ENCODE measurements at places on chromosomes 11 and 22. TPM values are rescaled to one million over a fixed set of nuclear protein-coding genes. Genes with fewer than 3 reads are reported as not detected.

ANO9 gene
- 94.1 TPM for polyA plus RNA-seq

DMC1 gene
- polyA plus RNA-seq = not detected

PPFIA1 gene
- polyA plus RNA-seq = 19.2 TPM

PRPF19 gene
- polyA plus RNA-seq = 41.8 TPM

DNA sequence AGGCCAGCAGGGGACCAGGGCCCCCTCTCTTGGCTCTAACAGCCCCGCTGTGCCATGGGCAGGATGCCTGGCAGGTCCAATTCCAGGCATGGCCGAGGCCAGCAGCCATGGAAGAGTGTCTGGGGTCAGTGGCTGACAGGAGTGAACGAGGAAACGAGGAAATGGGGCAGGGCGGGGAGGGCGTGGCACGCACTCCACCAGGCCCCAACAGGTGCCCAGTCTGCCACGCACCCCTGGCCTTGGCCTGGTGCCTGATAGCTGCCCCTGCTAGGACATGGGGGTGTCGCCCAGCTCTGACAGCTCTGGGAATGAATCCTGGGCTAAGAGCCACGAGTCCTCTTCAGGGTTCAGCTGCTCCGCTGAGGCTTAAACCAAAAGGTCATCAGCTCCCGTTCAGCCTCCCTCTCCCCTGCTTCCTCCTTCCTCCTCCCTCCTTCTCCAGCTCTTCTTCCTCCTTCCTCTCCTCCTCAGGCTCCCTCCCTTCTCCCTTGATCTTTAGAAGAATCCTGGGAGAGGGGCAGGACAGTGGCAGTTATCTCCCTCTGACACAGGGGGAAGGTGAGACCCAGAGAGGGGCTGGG, 11.5 kb upstream of the TBC1D22A start:
- DNase-seq = no peak

DNA sequence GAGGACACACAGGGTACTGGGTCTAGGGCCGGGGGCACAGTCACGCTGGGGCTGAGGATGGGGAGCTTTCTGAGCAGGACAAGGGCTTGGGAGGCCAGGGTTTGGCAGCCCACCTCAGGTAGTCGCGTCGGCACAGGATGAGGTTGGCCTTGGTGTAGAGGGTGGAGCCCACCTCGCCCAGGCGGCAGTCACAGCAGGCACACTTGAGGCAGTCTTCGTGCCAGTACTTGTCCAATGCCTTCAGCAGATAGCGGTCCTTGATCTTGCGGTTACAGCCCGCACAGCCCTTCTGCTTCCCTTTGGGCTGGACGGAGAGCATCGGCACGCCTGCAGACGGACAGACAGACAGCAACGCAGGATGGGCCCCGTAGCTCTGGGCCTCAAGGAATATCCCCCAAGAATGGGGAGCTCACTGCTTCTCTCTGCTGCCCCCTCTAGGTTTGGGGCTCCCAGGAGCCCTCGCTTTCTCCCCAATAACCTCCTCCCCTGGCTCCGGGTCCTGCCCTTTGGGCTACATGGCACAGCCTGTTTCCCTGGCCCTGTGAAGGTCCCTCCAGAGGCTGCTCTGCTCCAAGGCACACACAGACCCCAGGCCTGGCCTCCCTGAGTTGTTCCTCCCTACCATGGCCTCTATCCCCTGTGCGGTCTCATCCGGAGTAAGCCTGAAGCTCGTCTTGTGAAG, 33.4 kb downstream of the LMO1 start:
- DNase-seq = no peak

GRCh38 chr11:28353991-28354390, 245.8 kb downstream of the METTL15 start:
- no peak for DNase-seq

- DNase-seq = peak; percentile 68
Observed at GRCh38 chr11:128548649-128549255, 38.6 kb downstream of the ETS1 start.

APOBEC3B gene
- 2.4 TPM for polyA plus RNA-seq

- DNase-seq = no peak
Observed at GRCh38 chr11:124297921-124298320, 15.8 kb downstream of the OR8D1 start.

GRCh38 chr22:49674479-49675050, 153.1 kb downstream of the BRD1 start:
- no peak for DNase-seq

DNA sequence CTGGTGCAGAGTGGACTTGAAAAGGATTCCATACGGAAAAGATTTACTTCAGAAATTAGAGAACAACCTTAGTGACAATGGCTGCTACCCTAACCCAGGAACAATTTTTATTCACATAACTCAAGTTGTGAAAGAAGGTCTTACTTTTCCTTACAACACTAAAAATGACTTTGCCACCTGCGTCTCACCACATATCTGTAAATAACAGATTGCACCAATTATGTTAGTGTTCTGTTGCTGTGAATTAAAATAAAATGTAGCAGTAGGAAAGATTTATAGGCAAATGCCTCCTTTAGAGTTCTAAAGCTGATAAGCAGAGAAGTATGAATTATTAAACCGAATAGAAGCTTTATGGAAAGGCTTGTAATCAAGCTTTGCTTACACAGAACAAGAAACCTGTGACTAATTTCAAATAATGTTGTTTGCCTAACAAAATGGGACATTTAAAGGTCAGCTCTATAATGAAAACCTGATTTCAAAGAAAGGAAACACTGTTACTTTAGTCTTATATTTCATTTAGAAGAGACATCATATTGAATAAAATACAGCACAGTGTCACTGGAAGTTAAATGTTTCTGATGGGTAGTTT, 2237.8 kb downstream of the LRRC4C start:
- DNase-seq = no peak

- no peak for DNase-seq
Observed at GRCh38 chr11:12602421-12602820, 71.8 kb upstream of the TEAD1 start.

MS4A15 gene
- polyA plus RNA-seq = not detected

DNA sequence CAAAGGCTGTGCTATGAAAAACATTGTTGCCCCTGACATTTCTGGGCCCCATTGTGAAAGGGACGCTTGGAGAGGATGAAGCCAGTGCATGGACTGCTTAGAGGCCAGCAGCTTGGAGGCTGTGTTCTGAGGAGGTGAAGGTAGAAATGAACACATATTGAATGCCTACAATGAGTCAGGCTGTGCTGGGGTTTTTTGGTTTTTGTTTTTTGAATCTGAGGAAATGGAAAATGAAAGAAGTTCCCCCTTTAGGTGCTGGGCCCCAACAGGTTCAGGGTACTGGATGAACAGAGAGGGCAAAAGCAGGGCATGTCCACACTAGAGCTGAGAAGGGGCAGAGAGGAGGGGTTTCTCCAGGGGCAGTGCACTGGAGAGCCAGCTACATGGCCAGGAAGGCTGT, 166.1 kb upstream of the API5 start:
- DNase-seq = no peak

PHOX2A gene
- not detected for polyA plus RNA-seq

CARD18 gene
- not detected for polyA plus RNA-seq

GRCh38 chr11:32706985-32707741, 87.3 kb downstream of the CCDC73 start:
- no peak for DNase-seq

DNA sequence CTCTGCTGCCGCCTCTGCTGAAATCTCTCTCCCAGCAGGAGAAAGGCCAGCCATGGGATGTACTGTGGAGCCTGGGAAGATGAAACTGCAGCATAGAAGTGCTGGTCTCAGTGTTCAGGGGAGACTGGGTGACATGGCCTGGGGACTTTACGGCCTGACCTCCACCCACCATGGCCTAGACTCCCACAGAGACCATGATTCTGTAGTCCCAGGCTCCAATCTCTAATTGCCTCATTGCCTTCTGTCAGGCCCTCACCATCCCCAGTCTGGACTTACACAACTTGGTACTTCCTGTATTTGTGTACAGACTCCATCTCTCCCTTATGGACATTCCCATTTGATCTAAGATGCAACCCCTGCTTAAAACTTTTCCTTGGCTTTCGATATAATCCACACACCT, 43.1 kb downstream of the TRAF6 start:
- DNase-seq = no peak

GLB1L3 gene
- 0.06 TPM for polyA plus RNA-seq

DNA sequence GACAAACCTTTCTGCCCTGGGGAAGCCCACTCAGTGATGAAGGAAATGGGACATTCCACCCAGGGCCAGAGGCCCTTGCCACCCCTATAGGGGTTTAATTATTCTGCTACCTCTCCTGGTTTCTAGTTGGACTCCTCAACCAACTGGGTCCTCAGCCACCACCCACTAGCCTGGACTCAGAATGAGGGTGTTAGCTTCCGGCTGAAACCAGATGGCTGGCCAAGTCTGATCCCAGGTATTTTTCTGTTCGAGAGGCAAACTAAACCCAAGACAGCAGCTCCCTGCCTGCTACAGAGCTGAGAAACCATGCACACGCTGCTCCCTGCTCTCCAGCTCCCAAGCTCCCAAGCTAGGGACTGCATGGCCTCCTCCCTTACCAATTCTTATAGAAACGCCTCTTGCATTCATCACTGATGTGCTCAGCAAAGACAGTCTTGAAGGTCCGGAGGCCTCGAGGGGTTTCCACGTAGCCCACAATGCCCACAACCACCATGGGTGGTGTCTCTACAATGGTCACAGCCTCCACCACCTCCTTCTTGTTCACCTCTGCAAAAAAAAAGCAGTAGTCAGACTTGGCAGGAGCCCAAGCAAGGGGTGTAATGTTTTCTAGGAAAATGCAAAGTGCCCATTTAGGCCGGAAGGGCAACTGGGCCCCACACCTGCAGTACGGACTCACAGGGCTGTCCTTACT, 2.2 kb downstream of the RPL3 start:
- peak; percentile 39 for DNase-seq

- no peak for DNase-seq
Observed at GRCh38 chr11:116073854-116074837, 569.9 kb upstream of the CADM1 start.

SPI1 gene
- polyA plus RNA-seq = 119 TPM

GRCh38 chr11:15136166-15136565, 21.4 kb downstream of the INSC start:
- DNase-seq = no peak

RFPL3 gene
- not detected for polyA plus RNA-seq

IZUMO1R gene
- not detected for polyA plus RNA-seq

- no peak for DNase-seq
Observed at GRCh38 chr22:35348026-35348590, 32.8 kb upstream of the HMOX1 start.

GLYAT gene
- not detected for polyA plus RNA-seq

- DNase-seq = no peak
Observed at GRCh38 chr11:18768472-18768901, 23.1 kb downstream of the PTPN5 start.

OR5F1 gene
- not detected for polyA plus RNA-seq

DNA sequence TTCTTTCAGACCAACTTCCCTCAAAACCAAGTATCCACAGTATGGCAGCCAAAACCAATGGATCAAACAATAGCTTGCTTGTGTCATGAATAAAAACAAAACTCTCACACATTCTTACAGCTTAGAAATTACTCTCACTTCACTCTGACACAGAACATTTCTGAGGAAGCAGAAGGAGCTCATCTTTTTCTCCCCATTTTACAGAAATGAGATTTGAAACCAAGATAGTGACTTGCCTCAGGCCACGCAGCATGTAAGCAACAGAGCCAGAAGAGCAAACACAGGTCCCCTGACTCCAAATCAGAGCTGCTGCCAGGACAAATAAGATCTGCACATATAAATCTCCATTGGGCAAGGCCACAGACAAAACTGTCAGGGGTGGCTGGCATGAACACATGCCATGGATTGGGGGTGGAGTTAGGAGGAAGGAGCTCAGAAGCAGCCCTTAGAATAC, 64.8 kb downstream of the RAB30 start:
- peak; percentile 35 for DNase-seq

DNA sequence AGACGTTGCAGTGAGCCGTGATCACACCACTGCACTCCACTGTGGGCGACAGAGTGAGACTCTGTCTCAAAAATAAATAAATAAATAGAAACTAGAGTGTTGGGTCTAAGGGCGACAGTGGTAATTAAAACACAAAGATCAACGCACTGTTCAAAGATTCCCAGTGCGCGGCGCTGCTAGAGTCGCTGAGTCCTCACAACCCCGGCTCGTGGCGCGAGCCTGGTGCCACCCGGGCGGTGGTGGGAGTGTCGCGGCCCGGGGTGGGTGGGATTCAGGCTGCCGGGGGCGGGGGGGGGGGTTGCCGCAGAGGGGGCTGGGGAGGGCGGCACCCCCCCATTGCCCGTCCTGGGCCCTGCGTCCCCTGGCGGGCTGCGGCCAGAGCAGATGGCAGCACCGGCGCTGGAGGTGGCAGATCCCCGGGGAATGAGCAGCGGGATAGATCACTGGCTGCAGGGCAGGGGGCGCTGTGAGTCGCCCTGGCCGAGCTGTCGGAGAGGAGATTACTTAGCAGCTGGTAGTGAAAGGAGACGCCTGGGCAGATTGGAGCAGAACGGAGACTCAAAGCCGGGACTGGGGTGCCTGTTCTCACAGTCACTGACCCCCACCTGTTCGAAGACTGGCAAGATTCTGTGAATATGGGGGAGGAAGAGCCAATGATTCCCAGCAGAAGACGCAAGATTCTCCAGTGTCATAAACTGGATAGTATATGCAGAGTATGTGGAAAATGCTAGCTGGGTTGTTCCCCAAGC, 30.2 kb upstream of the APOBEC3A start:
- DNase-seq = peak; percentile 54

GRCh38 chr11:23021287-23021863, 161.1 kb upstream of the CCDC179 start:
- no peak for DNase-seq

- no peak for DNase-seq
Observed at GRCh38 chr22:49350441-49351121, 477.1 kb downstream of the BRD1 start.

DNA sequence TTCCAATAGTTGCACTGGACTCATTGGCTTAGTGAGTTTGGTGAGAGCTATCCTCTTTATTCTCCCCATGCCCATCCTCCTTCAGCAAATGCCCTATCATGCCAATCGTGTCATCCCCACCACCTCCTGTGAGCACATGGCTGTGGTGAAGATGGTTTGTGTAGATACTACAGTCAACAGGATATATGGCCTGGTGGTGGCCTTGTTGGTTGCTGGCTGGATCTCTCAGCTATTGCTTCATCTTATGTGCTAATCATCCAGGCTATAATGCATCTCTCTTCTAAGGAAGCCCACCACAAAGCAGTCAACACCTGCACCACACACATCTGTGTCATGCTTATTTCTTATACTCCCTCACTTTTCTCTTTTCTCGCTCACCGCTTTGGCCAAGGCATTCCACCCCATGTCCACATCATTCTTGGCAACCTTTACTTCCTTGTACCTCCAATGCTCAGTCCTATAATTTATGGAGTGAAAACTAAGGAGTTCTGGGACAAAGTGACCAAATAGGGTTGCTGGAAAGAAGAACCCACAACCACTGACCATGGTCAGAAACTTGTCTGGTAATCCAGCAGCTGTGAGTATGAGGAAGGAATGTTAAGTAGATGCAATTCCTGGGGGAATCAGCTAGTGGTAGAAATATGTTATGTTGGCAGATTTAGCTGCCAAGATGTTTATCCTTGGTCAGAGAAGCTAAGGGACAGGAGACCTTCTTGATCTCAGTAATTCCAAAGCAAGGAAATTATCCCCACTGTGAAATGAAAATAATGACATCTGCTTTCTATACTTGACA, 16.3 kb upstream of the OR56B1 start:
- DNase-seq = no peak

GRCh38 chr22:36985211-36985889, 33.9 kb downstream of the TST start:
- DNase-seq = no peak

TSGA10IP gene
- not detected for polyA plus RNA-seq

GRCh38 chr11:37333345-37333744, 735.3 kb upstream of the RAG2 start:
- no peak for DNase-seq

GRCh38 chr11:125394296-125394695, 101.8 kb downstream of the FEZ1 start:
- DNase-seq = no peak

All from B cell (primary cell).